D721Med (cell line): ENCODE measurements at places on chromosomes 12 and 14.

- DNase-seq = no peak
Observed at GRCh38 chr14:41605550-41606281, 960 bp upstream of the LRFN5 start.

GRCh38 chr12:130818272-130818634, 20.8 kb downstream of the STX2 start:
- DNase-seq = no peak

DNA sequence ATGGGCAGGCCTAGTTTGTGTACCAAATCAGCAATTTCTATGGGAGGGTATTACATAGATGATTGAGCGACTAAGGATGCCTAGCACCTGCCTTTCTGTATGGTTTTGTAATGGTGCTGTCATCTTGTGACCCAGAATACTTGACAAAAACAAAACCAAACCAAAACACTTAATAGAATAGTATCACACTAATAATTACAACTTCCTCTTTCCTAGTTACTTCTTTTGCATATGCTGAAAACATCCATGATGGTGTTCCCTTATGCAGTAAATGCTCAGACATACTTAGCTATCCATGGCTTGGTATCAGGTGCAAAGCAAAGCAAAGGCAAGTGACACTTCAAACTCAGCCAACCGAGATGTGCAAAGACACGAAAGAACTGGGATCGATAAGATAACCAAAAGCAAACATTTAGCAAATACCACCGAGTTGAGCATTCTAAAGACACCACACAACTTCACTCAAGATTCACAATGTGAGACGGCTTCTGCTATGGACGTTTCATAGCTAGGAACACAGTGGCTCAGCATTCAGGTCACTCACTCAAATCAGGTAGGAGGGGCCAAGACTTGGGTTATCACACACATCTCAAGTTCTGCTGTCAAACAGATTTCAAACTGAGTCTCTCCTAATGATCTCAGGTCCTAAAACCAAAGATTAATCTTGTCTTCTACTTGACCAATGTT, 24.3 kb downstream of the PPP1CC start:
- DNase-seq = no peak

GRCh38 chr14:36465178-36465577, 54.9 kb downstream of the NKX2-1 start:
- no peak for DNase-seq

GRCh38 chr14:100535287-100536120, 51.7 kb downstream of the BEGAIN start:
- peak; percentile 11 for DNase-seq

- no peak for DNase-seq
Observed at GRCh38 chr12:131971226-131971625, 21.5 kb downstream of the EP400 start.

- no peak for DNase-seq
Observed at GRCh38 chr14:95258754-95259593, 60.7 kb downstream of the CLMN start.

GRCh38 chr14:83196236-83196635, 1662.6 kb upstream of the SEL1L start:
- no peak for DNase-seq

GRCh38 chr12:123288751-123289346, 17.2 kb upstream of the CDK2AP1 start:
- DNase-seq = no peak

DNA sequence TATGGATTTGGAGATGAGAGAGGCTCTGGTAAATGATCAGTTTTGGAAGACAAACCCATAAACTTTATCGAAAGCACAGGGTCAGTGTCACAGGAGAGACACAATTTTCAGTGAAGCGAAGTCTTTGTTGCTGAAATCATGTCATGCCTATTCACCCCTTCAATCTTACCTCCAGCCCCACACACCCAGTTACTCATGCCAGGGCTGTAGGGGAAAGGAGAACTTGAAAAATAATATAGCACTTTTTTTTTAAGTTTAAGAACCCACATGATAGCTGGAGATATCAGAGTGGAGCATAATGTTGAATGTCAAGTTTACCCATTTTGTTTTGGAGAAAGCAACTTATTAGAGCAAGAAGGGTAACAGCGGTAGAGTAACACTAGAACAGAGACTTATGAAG, 107.4 kb downstream of the SSPN start:
- no peak for DNase-seq

DNA sequence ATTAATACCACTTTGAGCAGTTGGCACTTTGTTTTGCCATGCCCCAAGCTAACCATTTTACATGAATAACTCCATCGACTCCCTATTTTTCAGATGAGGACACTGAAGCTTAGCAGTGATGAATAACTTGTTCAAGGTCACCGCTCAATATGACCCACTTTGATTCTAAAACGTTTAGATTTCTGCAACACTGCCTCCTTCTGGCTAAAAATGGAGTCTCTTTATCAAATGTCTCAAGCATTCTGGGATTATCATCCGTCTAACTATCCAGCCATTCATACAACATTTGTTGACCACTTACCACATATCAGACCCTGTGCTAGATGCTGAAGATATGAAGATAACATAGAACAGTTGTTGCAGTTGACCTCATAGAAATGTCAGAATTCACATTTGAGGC, 298.0 kb downstream of the PPFIA2 start:
- DNase-seq = no peak

DNA sequence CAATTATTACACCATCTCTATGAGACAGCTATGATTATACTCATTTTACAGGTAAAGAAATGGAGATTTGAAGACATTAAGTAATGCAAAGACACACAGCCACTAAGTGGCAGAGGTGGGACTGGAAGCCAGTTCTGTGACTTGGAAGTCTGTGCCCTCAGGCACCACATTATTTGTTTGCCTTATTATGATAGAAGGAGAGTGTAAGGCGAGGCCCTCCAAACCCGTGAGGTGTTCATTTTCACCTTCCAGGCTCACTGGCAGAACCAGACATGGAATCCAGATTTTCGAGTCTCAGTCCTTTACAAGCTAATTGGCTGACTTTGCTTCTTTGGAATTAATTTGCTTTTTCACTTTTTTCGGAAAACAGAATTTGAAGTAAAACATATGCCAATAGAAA, 107.9 kb downstream of the CAND1 start:
- DNase-seq = no peak
